ENCODE measurements at places on chromosomes 5 and 9. TPM values are rescaled to one million over a fixed set of nuclear protein-coding genes. Genes with fewer than 3 reads are reported as not detected.

GRCh38 chr9:99778308-99778707 is 43.4 kb upstream of the NR4A3 start:
- no peak overlapping the region for H3K4me3 ChIP-seq
- DNase-seq = no peak
- H3K27ac ChIP-seq = no peak overlapping the region
- H3K4me1 ChIP-seq = no peaks in the 10 kb centered on the region

DNA sequence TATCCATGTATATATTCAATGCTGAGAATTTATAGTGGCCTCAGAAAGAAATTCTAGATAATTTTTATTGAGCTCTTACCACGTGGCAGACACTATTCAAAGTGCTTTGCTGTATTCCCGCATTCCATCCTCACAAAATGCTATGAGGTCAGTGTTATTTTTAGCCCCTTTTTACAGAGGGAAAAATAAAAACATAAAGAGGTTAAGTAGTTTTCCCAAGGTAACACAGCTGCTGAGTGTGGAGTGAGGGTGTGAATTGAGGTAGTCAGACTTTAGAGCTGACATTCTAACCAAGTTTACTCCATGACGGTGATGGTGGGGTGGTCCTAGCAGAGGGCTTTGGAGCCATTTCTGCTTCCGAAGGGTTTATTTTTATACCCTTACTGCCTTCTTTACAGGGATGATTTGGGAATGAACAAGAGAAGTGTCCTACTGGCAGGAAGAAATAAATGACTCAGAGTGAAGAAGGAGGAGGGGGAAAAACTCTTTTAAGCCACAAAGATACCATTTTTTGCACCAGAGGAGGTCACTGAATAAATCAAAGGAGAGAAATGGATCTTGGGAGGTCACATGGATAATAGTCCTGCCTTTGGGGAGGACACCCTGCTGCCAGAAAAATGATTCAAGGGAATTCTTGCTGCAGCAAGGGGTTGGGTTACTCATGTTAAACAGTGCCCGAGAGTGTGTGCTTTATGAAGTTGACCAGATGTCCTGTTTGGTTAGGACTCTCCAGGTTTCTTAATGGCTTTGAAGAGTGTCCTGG is 76.1 kb downstream of the HMHB1 start:
- H3K27ac ChIP-seq = no peak overlapping the region
- H3K4me3 ChIP-seq = no peak overlapping the region
- no peaks in the 10 kb centered on the region for H3K36me3 ChIP-seq
- no peaks in the 10 kb centered on the region for H3K27me3 ChIP-seq
- H3K4me1 ChIP-seq = peaks cover 4% of the 10 kb centered on the region

DNA sequence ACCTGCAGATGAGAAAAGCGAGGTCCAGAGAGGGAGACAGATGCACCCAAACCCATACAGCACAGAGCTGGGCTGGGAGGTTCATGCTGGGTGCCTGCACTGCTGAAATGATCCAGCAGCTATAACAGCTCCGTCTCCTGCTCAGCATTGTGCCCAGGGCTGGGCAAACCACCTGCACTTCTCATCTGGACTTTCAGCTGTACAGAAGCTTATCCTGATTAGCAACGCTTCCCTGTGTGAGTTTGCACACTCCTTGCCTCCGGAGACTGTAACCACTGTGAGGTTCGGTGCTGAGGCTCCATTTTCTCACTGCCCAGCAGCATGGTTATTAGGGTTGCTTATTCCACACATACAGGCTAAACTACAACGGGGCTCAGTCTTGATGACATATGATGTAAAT is 326.1 kb downstream of the ASTN2 start:
- H3K4me3 ChIP-seq = no peak overlapping the region
- no peaks in the 10 kb centered on the region for H3K4me1 ChIP-seq
- no peaks in the 10 kb centered on the region for H3K27me3 ChIP-seq
- DNase-seq = no peak
- no peak overlapping the region for H3K27ac ChIP-seq

Gene GSN
- 922 TPM for total RNA-seq

- no peaks in the 10 kb centered on the region for H3K36me3 ChIP-seq
- peak overlapping the region; percentile 15 for H3K27ac ChIP-seq
- no peaks in the 10 kb centered on the region for H3K27me3 ChIP-seq
- DNase-seq = peak; percentile 84
Observed at GRCh38 chr5:136053336-136054141, 24.8 kb downstream of the TGFBI start.

GRCh38 chr5:93735378-93735777 is 6.0 kb downstream of the POU5F2 start:
- H3K27ac ChIP-seq = no peak overlapping the region
- H3K4me3 ChIP-seq = no peak overlapping the region

DNA sequence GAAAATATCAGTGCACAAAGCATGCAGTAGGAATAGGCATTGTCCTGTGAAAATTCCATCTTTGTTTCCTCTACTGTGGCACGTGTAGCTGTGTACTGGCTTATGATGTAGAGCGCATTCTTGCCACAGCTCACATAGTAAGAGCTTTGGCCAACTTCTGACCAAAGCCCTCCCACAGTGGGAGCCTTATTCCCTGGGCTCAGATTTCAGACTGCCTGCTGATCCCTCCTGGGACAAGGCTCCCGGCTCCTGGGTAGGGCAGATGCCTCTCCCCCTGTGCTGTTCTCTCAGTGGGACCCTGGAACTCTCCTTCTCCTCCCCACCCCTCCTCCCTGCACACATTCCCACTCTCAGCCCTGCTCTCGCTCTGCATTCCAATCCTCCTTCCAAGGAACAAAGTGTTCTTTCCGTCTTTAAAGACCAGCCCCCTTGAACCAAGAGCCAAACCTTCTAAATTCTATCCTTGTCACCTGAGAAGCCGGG is 17.5 kb downstream of the LCP2 start:
- H3K36me3 ChIP-seq = no peaks in the 10 kb centered on the region
- no peaks in the 10 kb centered on the region for H3K4me1 ChIP-seq
- no peaks in the 10 kb centered on the region for H3K27me3 ChIP-seq
- no peak overlapping the region for H3K4me3 ChIP-seq
- DNase-seq = no peak
- no peak overlapping the region for H3K27ac ChIP-seq

DNA sequence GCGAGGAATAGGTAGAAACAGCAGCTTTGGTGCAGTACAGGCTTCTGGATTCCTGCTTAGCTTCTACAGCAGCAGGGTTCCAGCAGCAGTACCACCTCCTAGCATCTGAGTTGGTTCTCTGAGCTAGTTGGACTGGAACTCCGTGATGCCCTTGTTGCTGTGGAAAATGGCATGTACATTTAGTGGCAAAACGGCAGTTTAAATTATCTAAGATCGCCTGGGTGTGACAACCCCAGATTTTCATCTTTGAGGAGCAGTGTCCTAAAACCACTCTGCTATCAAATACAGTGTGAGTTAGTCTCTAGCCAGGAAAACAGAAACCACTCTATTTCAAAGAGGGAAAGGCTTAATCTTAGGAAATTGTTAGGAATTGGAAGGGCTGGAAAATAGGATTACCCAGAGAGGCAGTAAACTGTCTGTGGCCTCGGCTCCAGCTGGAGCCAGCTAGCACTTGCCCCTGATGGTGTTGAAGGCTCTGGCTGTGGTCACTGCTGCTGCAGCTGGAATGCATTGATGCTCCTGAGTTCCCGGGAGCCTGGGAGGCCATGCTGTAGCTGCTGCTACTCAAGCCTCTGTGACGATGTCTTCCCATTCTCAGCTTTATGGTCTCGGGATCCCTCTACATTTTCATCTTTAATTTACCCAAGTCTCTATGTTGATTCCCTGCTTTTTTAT is 29.4 kb downstream of the RAD23B start:
- peaks cover 10% of the 10 kb centered on the region for H3K36me3 ChIP-seq
- DNase-seq = no peak
- H3K27me3 ChIP-seq = no peaks in the 10 kb centered on the region
- no peak overlapping the region for H3K27ac ChIP-seq
- H3K4me3 ChIP-seq = no peak overlapping the region

DNA sequence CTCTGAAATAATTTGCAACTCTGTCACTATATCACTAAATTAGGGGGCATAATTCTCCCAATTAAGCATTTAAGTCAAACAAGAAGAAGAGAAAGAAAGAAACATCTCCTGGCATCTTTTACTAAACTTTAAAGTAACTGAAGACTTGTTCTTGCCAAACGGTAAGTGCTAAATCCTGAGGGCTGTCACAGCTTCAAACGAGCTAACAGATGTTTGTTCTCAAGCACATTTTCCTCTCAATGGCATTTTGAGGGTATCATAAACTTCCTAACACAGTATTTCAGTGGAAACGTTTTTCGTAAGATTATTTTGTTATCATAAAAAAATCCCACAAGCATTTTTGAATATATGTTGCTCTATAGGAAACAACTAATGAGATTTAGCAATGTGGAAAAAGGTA is 169.5 kb upstream of the TAS2R1 start:
- H3K36me3 ChIP-seq = no peaks in the 10 kb centered on the region
- no peak for DNase-seq
- H3K27ac ChIP-seq = no peak overlapping the region
- no peaks in the 10 kb centered on the region for H3K27me3 ChIP-seq
- no peak overlapping the region for H3K4me3 ChIP-seq

DNA sequence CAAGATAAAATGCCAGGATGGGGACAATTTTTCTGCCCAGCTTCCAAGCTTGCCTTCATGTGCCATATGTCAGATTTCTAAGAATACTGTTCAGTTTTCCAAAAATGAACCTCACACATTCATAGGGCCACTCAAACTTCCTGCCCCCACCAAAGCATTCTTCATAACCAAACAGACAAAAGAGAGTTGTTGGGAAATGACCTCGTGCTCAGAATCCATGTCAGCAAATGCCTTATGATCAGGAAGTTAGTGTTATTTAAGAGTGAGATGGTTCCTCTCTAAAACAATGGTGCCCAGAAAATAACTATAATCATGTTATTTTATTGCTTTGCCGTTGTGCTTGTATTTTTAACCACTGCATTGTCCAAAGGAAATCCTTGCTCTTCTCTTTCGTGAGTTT is 208.2 kb downstream of the ZNF608 start:
- no peaks in the 10 kb centered on the region for H3K36me3 ChIP-seq
- no peak for DNase-seq
- no peaks in the 10 kb centered on the region for H3K27me3 ChIP-seq
- H3K27ac ChIP-seq = no peak overlapping the region

DNA sequence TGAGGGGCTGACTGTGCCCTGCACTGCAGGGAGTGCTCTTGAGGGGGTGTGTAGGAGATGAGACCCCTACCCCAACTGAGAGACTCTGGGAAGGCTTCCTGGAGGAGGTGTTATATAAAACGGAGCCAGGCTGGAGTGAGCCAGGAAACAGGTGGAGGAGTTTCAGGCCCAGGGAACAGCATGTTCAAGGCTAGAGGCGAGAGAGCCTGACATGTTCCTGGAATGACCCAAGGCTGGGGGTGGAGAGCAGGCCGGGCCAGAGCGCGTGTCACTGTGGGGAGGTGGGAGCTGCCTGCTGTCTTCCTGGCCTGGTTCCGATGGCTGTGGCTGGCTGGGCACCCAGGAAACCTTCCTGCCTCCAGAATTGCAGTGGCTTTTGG is 48.7 kb downstream of the RXRA start:
- no peaks in the 10 kb centered on the region for H3K36me3 ChIP-seq
- DNase-seq = peak; percentile 74
- peak overlapping the region; percentile 34 for H3K27ac ChIP-seq
- no peak overlapping the region for H3K4me3 ChIP-seq
- H3K4me1 ChIP-seq = no peaks in the 10 kb centered on the region

DNA sequence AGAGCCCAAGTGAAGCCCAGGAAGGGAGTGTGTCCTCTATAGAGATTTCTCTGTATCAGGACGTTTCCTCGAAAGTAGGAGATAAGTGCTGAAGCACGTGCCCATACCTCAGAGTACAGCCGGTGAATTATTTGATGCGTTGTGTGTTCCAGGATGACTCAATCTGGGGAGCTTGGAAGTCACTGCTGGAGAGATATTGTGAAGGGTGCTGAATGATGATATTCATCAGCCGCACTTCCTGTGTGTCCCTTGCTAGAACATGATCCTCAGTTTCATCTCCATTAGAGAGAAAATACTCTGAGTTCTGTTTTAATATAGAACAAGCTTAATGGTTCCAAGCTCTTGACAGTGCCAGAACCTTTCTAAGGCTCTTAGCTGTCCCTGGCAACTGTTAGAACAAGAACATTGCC is 402.3 kb upstream of the ADAMTSL1 start:
- no peaks in the 10 kb centered on the region for H3K36me3 ChIP-seq
- peaks cover 4% of the 10 kb centered on the region for H3K4me1 ChIP-seq
- no peak overlapping the region for H3K27ac ChIP-seq
- no peak overlapping the region for H3K4me3 ChIP-seq

Gene PKD2L2
- total RNA-seq = not detected

Gene TXNDC8
- not detected for total RNA-seq

- H3K27me3 ChIP-seq = no peaks in the 10 kb centered on the region
- DNase-seq = no peak
- no peaks in the 10 kb centered on the region for H3K36me3 ChIP-seq
- H3K4me1 ChIP-seq = no peaks in the 10 kb centered on the region
- no peak overlapping the region for H3K27ac ChIP-seq
Observed at GRCh38 chr5:123709422-123709821, 197.4 kb downstream of the CSNK1G3 start.

- no peak for DNase-seq
- H3K4me3 ChIP-seq = no peak overlapping the region
- no peaks in the 10 kb centered on the region for H3K27me3 ChIP-seq
- no peaks in the 10 kb centered on the region for H3K36me3 ChIP-seq
- no peaks in the 10 kb centered on the region for H3K4me1 ChIP-seq
Observed at GRCh38 chr5:110351430-110351829, 375.0 kb downstream of the TMEM232 start.

Gene SHB
- total RNA-seq = 28.7 TPM

DNA sequence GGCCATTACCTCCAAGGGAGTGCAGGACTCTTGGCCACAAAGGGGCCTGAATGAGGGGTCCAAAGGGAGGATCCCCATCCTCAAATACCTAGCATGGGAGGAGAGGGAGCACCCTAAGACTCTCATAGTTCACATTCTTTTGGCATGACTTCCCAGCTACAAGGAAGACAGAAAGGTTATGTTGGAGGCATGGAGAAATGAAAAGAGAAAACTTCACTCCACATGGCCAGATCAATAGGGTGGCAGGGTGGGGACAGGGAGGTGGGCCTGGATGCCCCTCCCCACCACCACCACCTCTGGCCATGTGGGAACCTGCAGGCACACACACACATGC is 97.6 kb downstream of the PAX5 start:
- no peak overlapping the region for H3K27ac ChIP-seq
- no peak overlapping the region for H3K4me3 ChIP-seq
- H3K27me3 ChIP-seq = no peaks in the 10 kb centered on the region
- no peaks in the 10 kb centered on the region for H3K36me3 ChIP-seq
- H3K4me1 ChIP-seq = no peaks in the 10 kb centered on the region

GRCh38 chr5:66850354-66851075 is 254.3 kb downstream of the MAST4 start:
- H3K27me3 ChIP-seq = no peaks in the 10 kb centered on the region
- no peaks in the 10 kb centered on the region for H3K36me3 ChIP-seq
- no peak for DNase-seq
- H3K4me3 ChIP-seq = no peak overlapping the region

Gene CARTPT
- total RNA-seq = not detected

- no peaks in the 10 kb centered on the region for H3K27me3 ChIP-seq
- DNase-seq = no peak
- H3K4me1 ChIP-seq = peaks cover 2% of the 10 kb centered on the region
- H3K4me3 ChIP-seq = no peak overlapping the region
- H3K27ac ChIP-seq = peak overlapping the region; percentile 51
Observed at GRCh38 chr9:92349771-92350739, 24.3 kb downstream of the CENPP start.

Gene CDKN2A
- total RNA-seq = 2.3 TPM

Gene SLC45A2
- total RNA-seq = 0.36 TPM

- no peaks in the 10 kb centered on the region for H3K36me3 ChIP-seq
- H3K4me1 ChIP-seq = peaks cover 3% of the 10 kb centered on the region
- DNase-seq = no peak
- no peaks in the 10 kb centered on the region for H3K27me3 ChIP-seq
- no peak overlapping the region for H3K4me3 ChIP-seq
Observed at GRCh38 chr5:59158165-59158564, 575.3 kb downstream of the RAB3C start.

Data from aorta (tissue), 5 donors.